ENCODE measurements at places on chromosomes 1 and 21. TPM values are rescaled to one million over a fixed set of nuclear protein-coding genes. Genes with fewer than 3 reads are reported as not detected.

The CELSR2 gene
- 0.43 TPM for total RNA-seq

The PPFIA4 gene
- total RNA-seq, result not detected

The LORICRIN gene
- not detected for total RNA-seq

The ESRRG gene
- not detected for total RNA-seq

The RGS16 gene
- 19.0 TPM for total RNA-seq

The NTMT2 gene
- not detected for total RNA-seq

The TMEM82 gene
- not detected for total RNA-seq

The CR1L gene
- not detected for total RNA-seq

The BSND gene
- total RNA-seq, result not detected

The PLEKHO1 gene
- total RNA-seq, result 1.6 TPM

The PPIE gene
- total RNA-seq, result 25.3 TPM

The MAP10 gene
- total RNA-seq, result 8.2 TPM

The XKR8 gene
- total RNA-seq, result 4.6 TPM

The PRELP gene
- total RNA-seq, result not detected

The MX2 gene
- total RNA-seq, result 31.0 TPM

The TIE1 gene
- total RNA-seq, result not detected

The DNAI4 gene
- 0.97 TPM for total RNA-seq

The SLAMF9 gene
- not detected for total RNA-seq

The PLA2G2A gene
- total RNA-seq, result not detected

The PTCH2 gene
- 0.04 TPM for total RNA-seq

The LCE1D gene
- total RNA-seq, result not detected

The RAD54L gene
- 18.0 TPM for total RNA-seq

The MAP3K7CL gene
- total RNA-seq, result 34.8 TPM
